ENCODE measurements at places on chromosomes 3 and 15. TPM values are rescaled to one million over a fixed set of nuclear protein-coding genes. Genes with fewer than 3 reads are reported as not detected.

The HRH1 gene
- total RNA-seq = 9.6 TPM

The DYNLT2B gene
- total RNA-seq = 1.8 TPM

The CPLX3 gene
- not detected for total RNA-seq

The PLD1 gene
- total RNA-seq = 60.6 TPM

The ECE2 gene
- total RNA-seq = not detected

The CDHR4 gene
- total RNA-seq = not detected

The FGF7 gene
- 35.0 TPM for total RNA-seq

The GABRR3 gene
- not detected for total RNA-seq

The TPRG1 gene
- total RNA-seq = 4.5 TPM

The CPEB1 gene
- 1.1 TPM for total RNA-seq
